ENCODE measurements at places on chromosomes 1 and 21.

GRCh38 chr1:21143752-21144151 is 32.9 kb downstream of the EIF4G3 start:
- DNase-seq = no peak

- DNase-seq = no peak
These were observed 30.2 kb downstream of the ADAMTS5 start for GRCh38 chr21:26936641-26937040.

DNA sequence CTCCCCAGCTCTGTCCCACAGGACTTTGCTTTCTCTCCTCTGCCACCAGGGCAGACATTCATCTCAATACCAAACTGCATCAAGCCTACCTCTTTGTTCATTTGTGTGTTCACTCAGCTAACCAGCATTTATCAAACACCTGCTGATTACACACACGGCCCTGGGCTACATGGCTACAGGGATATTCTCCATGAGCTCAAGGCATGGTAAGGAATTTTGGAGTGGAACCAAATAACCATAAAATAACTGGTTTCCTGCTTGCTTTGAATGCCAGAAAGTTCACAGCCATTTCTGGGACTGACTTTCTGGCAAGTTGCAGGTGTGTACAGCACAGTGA is 54.6 kb downstream of the LDLRAD2 start:
- DNase-seq = no peak

DNA sequence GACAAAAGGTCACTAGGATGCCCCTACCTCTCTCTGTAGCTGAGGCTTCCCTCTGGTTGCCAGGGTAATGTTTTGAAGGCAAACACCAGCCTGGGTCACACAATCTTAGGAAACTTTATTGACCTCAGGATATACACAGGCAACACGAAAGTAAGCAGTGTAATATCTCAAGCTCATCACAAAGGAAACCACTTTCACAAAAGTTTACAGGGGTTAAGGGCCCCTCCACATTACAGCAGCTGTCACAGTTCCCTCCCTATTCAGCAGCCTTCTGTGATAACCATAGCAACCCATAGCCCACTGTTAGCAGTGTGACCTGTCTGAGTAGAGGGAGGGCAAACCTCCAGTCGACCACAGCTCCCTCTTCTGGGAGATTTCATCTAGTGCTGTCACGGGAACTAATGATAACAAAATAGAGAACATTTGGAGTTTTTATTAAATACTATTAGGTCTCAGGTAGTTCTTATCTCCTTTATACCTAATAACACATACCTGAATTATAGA is 149.8 kb downstream of the PTPRC start:
- DNase-seq = no peak

DNA sequence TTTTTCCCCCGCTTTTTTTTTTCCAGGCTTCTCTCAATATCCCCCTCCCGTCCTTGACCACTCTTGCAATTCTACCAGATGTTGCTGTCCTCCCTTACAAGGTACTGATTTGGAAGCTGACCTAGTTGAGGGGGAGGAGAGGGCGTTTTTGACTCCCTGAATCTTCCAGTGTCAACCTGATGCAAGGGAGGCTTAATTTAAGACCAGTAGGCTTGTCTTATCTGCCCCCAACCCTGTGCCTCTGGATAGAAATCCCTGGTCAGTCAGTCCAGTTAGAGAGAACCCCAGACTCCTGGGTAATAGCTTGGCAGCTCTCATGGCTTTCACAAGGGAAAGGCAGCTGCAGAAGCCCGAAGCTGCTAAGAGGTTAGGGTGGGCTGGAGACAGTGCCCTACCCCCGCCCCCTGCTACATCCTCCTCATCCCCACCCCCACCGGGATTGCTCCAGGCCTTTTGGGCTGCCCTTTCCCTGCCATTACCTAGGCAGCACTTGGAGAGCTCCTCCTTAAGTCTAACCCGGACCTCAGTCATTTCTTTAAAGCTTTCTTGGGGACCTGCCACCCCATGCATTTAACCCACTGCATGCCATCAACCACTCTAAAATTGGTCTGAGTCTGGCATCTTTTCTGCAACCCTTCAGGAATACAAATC is 3.6 kb downstream of the ACKR1 start:
- DNase-seq = no peak

DNA sequence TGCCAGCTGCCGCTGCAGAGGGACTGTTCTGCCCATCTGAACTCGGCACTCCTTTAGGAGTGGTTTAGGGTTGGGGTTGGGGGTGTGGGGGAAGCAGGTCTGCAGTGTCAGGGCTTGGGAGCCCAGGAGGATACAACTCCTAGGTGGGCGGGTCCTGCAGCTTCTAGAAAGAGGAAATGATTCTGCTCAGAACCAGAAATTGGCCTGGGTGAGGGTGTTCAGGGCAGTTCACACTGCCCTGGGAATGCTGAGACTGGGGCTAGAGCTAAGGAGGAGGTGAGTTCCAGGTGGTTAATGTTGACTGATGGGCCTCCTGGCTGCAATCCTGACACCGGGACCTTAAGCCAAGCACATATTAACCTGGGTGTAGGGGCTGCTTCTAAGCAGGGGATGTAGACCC is 4.8 kb upstream of the SLC26A9 start:
- no peak for DNase-seq

GRCh38 chr1:62057641-62058290 is 136.9 kb upstream of the L1TD1 start:
- DNase-seq = no peak

Data from hematopoietic multipotent progenitor cell treated with erythropoietin and hydrocortisone succinate and interleukin-3 and kit ligand, for 15 days (in vitro differentiated cells).